Activated CD4-positive, CD25-positive, alpha-beta regulatory T cell (primary cell): ENCODE measurements at places on chromosomes 1 and 21.
A peak's percentile ranks its signal among the peaks of the same experiment; 100 is the strongest.

DNA sequence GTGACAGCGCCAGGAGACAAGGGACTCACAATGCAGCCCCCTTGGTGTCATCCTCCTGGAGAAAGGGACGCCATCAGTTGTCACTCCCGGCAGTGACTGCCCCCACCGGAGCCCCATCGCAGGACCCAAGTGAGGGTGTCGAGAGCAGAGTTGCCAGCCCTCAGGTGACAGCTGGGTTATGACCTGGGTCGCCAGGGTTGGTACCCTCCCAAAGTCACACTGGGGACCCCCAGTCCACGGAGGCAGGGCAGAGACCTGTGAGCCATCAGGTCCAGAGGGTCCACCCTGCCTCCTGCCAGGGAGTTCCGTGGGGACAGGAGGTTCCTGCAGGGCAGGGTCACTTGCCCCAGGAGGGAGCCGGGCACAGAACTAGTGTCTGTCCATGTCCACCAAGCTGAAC, 78.2 kb upstream of the IFFO2 start:
- no peak for DNase-seq

GRCh38 chr1:106747791-106748190, 308.7 kb upstream of the PRMT6 start:
- no peak for DNase-seq

DNA sequence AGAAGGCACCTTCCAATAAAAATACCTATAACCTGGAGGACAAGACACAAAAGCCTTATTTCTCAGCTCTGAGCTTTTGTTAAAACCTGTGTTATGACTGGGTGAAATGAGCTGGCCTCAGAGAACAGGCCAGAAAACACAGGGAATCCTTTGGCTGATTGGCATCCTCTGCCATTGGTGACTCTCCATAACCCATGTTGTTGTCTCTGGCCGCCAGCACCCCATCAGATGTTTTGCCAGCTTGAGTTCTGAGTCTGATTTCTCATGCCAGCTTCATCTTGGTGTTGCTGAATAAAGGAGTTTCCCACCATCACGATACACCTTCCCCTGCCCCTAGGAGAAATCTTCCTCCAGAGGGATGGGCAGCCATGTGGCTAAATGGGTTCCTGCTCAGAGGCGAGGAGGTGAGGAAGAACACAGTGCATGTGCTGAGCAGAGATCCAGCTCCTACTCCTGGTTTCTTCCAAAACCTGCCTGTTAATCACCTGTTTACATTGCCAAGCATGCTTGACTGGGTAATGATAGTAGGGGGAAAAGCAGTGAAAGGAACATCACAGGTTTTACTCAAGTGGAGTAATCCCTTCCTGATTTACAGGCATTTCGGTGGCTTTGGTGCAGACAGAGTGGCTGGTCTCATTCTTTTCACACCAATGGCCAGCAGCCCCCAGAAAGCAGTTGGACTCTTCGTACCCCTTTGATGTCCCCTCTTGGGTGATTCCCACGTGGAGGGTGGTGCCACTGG, 109.8 kb downstream of the ROR1 start:
- no peak for DNase-seq

GRCh38 chr1:54795356-54795665, 5.8 kb downstream of the TTC22 start:
- no peak for DNase-seq

DNA sequence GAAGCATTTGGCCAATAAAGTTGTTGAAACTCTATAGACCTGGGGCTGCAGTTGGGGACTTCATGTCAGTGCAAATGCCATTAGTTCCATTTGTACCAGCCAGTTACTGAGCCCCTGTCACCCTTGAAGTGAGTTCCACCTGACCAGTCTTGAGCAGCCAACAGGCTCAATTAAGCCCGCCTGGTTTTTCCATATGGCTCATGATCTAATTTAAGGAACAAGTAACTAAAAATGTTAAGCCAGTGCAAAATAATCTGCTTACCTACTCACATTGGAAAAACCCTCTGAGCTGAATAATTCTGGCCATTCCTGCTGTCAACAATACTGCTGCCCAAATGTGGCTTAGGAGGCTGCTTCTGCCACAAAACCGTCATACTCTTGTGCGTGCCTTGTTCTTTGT, 21.6 kb downstream of the NSUN4 start:
- DNase-seq, result no peak

GRCh38 chr1:26059906-26060305, 7.5 kb downstream of the TRIM63 start:
- DNase-seq, result no peak

GRCh38 chr1:212700223-212700891, 717 bp upstream of the BATF3 start:
- DNase-seq, result peak; percentile 35

DNA sequence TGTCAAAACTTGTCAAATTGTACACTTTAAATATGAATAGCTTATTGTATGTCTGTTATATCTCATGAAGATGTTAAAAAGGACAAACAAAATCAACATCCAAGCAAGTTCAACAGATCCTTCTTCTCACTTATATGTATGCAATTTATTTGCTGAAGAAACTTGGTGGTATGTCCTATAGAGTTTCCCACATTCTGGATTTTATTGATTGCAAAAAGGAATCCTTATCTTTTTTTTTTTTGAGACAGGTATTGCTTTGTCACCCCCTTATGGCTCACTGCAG, 5.6 kb upstream of the RABGAP1L start:
- no peak for DNase-seq

- DNase-seq, result no peak
Observed at GRCh38 chr1:227213426-227213825, 104.9 kb downstream of the CDC42BPA start.

GRCh38 chr1:28537457-28538199, 15.3 kb upstream of the TRNAU1AP start:
- DNase-seq, result no peak

DNA sequence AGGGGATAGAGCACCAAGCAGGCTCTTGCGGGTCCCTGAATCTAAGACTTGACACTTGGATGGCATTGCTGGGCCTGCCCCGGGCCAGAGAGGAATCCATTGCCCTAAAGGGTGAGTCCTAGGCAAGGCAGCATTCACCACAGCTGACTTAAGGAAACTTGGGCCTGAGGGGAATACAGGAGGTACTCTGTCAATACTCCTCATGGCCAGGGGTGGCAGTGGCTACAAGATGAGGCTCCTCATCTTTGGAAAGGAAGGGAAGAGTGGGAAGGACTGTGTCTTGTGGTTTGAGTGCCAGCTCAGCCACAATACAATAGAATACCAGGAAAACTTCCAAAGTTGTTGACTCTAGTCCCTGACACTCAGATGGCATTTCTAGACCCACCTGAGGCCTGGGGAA, 5.1 kb downstream of the KRTAP22-1 start:
- DNase-seq, result no peak

DNA sequence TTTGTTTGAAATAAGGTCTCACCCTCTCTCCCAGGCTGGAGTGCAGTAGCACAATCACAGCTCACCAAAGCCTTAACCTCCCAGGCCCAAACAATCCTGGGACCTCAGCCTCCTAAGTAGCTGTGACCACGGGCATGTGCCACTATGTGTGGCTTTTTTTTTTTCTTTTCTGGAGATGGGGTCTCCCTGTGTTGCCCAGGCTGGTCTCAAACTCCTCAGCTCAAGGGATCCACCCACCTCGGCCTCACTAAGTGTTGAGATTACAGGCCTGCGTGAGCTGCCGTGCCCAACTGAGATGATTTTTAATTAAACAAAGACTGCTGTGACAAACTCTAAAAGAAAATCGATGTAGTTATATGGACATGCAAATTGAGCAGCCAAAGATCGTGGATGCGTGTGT, 768.4 kb upstream of the ADGRL2 start:
- no peak for DNase-seq

DNA sequence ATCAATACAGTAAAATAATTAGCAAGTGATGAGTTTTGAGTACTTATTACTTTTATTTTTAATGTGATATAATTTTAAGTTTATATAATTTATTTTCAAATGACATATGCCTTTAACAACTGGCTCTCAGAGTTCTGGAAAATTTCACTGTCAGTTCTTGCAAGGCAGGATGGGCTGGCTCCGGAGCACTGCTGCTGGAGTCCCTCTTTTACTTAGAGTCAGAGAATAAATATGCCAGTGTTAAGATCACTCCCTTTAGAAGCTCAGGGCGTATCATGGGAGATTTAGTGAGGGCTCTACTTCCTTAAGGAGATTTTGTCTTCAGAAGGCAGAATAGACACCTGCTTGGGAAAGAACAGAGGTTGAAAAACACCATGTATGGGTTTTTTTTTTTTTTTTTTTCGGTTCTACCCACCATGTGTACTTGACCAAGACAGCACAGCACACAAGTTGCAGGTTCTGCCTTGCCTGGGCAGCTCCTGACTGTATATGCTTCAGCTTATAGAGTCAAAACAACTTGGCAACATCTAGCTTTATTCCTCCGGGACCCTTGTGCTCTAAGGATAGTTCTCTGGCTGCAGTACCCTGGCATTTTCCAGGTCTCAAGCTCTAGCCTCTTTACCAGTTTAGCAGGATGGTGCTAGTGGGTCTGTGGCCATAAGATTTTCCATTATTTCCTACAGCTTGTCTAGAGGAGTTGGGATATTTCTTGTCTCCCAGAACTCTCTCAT, 29.7 kb upstream of the FMOD start:
- no peak for DNase-seq

DNA sequence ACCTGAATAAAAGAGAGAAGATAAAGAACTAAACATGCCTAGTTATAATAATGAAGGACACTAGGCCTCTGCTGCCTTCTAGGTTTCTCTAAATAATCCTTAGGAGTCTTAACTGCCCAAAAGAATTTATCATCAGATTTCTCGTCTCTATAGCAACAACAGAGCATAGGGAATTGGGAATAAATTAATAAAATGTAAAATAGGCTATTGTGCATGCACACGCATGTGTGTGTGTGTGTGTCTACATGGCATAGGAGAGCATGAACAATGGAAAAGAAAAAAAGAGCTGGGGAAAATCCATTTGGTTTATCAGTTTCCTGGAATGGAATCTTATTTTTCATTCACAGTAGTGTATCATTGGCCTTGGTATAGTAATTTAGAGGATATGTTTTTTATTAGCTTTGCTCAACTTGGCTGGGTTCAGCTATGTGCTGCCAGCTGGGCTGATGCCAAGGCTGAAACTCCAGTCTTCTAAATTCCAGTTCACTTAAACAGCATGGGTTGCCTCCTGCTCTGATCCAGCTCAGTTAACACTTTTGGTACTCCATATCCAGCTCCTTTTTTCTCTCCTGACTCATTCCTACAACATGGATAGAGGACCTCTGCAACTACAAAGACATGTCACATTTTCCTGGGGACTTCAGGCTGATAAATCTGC, 80.6 kb upstream of the SLFNL1 start:
- no peak for DNase-seq

DNA sequence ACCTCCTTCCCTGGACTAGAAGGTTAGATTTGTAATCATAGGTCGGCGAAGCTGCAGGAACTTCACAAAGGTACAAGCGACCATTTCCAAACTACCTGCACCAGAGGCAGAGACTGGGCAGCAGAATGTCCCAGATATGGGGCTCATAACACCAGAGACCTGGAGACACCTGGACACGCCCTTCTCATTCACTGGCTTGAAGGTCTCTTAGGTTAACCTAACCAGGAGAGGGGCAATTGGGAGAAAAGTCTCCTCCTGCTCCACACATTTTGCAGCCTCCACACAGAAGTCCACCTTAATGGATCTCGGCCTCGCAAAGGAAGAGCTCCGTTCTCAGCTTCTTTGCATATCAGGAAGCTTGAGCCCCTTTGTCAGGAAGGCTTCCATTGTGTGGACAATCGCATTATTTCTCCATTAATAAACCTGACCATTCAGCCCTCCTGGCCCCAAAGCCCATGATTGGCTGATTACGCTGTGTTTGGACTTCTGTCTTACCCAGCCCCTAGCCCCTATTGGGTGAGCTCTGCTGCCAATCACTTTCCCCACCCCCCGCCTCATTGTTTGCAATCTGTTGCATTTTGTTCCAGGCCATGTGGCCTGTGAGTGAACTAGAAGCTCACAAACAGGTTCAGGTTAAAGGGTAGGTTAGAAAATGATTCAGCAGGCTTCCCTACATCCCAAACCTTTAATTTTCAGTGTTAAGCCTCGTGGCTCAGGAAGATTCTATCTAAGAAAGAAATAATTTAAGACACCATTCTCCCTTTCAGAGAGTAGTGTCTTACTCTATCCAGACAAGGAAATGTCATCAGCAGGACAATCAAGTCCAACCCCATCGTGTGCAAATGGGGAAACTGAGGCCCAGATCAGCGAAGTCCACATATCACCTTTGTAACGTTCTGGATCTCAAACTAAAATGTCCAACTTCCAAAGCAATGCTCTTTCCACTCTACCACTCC, 2.8 kb downstream of the MYCL start:
- DNase-seq, result no peak

DNA sequence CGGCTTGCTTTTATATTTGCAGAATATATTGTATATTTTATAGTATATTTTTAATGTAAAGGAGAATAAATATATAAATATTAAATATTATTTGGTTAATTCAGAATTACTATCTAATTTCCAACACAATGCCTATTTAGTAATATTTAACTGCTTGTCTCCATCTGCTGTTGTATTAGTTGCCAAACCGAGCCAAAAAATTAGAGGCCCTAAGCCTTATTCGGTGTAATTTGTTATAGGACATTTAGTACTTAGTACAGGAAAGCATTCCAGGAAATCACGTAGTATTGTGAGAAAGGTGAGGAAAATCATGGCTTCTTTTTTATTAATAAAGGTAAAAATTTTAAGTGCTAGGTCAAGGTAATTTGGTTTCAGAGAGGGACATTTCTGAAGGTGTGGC, 93.8 kb downstream of the DNM3 start:
- no peak for DNase-seq

DNA sequence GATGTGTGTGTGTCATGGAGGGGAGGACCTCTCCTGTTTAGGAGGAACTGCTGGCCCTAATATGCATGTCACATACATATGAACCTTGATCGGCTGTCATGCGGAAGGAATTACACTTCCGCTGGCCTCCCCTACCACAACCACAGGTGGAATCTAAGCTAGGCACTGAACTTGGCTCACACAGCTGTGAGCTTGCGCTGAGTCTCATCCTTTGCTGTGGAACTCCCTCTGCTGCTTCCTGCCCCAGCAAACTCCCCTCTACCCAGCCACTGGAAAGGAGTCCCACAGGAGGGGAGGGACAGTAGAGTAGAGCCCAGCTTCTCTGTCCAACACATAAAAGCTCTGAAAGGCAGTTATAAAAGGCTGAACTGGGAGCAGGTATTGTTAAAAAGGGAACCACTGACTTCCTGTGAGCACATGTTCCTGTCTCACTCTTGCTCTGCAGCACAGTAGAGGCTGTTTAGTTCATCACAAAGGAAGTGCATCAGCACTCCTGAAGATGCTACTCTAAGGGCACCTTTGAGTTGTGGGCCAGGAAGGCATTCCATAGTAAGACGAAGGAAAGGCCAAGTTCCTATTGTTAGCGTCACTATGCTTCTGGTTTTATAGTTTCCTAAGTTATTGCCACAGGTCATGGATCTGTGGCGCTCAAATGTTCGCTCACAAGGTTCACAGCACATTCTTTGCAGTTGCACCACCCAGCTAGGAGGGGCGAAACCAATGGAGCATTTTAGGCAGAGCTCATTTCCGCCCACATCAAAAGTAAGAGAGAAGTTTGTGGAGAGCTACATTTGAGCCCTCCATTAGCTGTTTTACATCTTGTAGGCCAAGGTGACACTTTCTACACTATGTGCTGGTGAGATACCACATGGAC, 17.7 kb upstream of the PTPRC start:
- peak; percentile 17 for DNase-seq
